ENCODE measurements at places on chromosomes 6 and 20. TPM values are rescaled to one million over a fixed set of nuclear protein-coding genes. Genes with fewer than 3 reads are reported as not detected.

The ACOT8 gene
- 18.2 TPM for total RNA-seq

The VSTM2L gene
- total RNA-seq, result 0.11 TPM

The SLC35F1 gene
- total RNA-seq, result 0.21 TPM

DNA sequence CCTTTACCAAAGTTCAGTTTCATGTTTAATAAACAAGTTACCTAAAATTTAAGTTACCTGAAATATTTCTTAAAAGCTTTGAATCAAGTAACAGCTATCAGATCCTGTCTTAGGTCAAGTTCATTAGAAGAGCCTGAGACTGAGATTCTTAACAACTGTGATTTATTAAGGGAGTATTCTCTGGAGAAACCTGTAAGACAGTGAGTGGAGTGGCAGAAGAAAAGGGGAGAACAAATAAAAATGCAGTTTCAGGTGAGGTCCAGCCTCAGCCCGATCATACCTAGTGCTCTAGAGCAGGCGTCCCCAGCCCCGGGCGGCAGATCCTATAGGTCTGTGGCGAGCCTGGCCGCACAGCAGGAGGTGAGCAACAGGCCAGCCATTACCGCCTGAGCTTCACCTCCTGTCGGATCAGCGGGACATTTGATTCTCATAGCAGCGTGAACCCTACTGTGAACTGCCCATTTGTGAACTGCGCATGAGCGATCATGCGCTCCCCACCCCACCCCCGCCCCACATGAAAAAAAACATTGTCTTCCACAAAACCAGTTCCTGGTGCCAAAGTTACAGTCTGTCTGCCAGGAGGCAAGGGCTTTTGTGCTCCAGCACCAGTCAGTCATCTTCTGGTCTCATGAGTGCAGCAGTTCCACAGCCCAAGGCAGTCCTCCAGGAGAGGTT lies 59.2 kb upstream of the ADGRB3 start:
- no peak for DNase-seq

GRCh38 chr6:108644252-108644651 lies 83.5 kb downstream of the FOXO3 start:
- DNase-seq, result no peak

The PRDM13 gene
- 0.13 TPM for total RNA-seq

GRCh38 chr20:51029963-51030920 lies 7.3 kb upstream of the KCNG1 start:
- no peak for DNase-seq

DNA sequence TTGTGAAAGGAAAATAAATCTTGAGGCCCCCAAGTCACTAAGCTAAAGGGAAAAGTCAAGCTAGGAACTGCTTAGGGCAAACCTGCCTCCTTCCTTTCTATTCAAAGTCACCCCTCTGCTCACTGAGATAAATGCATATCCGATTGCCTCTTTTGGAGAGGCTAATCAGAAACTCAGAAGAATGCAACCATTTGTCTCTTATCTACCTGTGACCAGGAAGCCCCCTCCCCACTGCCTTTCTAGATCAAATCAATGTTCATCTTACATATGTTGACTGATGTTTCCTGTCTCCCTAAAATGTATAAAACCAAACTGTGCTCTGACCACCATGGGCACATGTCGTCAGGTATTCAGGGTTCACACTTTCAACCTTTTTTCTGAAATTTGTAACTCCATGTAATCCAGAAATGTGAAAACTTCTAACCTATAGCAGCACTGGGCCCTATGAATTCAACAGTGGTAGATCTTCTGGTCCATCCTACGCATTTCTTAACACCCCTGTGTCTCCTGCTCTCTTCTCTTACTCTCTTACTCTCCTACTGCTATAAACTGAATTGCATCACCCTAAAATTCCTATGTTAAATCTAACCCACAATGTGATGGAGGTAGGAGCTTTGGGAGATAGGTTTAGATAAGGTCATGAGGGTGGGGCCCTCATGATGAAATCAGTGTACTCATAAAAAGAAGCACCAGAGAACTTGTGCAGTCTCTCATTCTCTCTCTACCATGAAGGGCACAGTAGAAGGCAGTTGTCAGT lies 89.3 kb downstream of the EPB41L2 start:
- DNase-seq, result no peak

Data from activated T-cell treated with anti-CD3 and anti-CD28 coated beads, Interleukin-2, amount 50 U/mL, for 4 hours (primary cell).